Stimulated activated CD4-positive, alpha-beta T cell treated with anti-CD3 and anti-CD28 coated beads, Interleukin-15, amount 100 ng/mL, for 1 hour (primary cell): ENCODE measurements at places on chromosomes 3 and 15.

DNA sequence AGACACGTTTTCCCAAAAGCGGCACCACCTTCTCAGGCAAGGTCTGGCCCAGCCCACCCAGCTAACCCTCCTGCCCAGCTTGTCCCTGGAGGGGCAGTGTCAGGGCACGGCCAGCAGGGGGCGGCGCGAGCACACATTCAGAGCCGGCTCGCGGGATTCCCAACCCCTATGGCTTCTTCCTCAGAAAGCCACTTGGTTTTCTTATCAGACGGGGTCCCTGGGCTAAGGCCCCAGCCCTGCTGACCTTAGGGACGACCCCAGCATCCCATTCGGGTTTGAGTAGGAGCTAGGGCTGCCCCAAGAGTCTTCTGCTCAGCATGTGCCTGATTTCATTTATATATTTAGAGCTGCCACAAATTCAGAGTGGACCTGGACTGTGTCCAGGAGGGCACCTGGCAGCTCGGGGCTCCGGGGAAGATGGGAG, 14.5 kb downstream of the RLBP1 start:
- peak; percentile 39 for DNase-seq

GRCh38 chr3:87101861-87102625, 111.1 kb upstream of the VGLL3 start:
- DNase-seq, result no peak

- DNase-seq, result peak; percentile 8
Measured at GRCh38 chr15:100918690-100919480, at the start of gene LRRK1. Gene LRRK1 (plus strand): TSS chr15:100919357. CDS start chr15:100924633, 5,276 bp downstream.

- no peak for DNase-seq
Measured at GRCh38 chr3:65919826-65920225, 118.9 kb downstream of the MAGI1 start.

GRCh38 chr15:23750776-23751175, 63.7 kb upstream of the NDN start:
- no peak for DNase-seq

- DNase-seq, result no peak
Measured at GRCh38 chr3:168544097-168544957, 448.6 kb upstream of the GOLIM4 start.

- DNase-seq, result no peak
Measured at GRCh38 chr15:70220490-70221096, 122.9 kb upstream of the TLE3 start.

DNA sequence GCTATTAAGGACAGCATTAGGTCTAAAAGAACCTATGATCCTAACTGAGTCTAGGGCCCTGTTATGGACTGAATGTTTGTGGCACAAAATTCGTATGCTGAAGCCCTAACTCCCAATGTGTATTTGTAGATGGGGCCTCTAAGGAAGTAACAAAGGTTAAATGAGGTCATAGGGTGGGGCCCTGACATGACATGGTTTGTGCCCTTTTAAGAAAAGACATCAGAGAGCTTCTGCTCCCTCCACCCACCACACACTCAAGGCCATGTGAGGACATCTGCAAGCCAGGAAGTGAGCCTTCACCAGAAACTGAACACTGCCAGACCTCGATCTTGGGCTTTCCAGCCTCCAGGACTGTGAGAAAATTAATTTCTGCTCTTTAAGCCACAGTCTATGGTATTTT, 49.2 kb downstream of the PHC3 start:
- no peak for DNase-seq

- no peak for DNase-seq
Measured at GRCh38 chr3:9110802-9111201, 138.6 kb downstream of the SRGAP3 start.

DNA sequence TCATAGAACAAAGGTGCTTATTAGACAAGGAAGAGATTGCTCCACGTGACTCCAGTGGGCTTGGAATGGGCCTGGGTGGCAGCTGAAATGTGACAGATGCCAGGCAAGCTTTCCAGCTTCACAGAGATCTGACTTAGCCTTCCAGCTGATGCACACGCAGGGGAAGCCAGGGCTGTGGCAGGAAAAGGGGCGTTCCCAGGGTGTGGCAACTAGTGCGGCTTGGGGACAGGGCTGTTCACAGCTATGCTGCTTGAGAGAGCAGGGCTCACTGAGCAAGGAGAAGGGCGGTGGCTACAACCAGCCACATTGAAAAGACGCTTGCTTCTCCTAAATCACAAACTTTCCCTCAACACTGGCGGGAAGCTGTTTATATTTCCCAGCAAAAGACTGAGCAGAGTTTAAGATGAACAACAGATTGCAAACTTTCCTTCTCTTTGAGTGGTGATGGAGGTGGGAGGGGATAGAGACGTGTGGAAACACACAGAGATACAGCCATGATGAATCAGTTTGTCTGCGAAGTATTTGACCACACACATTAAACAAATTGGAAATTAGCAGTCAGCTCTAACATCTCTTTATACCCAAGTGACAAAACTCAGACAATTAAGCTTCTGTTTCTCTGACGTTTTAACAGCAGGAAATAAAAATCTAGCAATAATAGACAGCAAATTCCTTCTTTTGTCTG, 127.5 kb downstream of the BDH1 start:
- DNase-seq, result no peak

DNA sequence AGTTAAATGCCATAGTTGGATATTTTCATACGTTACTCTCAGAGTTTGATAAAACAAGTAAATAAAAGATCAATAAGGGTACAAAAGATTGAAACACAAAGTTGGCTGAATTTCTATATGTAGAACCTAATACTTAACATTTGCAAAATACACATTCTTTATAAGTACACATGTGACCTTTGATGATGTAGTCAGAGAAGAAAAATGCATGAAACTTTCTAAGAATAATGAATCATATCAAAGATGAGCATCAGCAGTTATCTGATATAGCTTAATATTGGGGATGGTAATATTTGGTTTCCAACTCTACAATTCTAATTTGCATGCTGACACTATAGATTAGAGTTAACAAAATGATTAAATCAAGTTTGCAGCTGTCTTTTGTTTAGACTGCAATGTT, 188.0 kb upstream of the TGFBR2 start:
- DNase-seq, result no peak

DNA sequence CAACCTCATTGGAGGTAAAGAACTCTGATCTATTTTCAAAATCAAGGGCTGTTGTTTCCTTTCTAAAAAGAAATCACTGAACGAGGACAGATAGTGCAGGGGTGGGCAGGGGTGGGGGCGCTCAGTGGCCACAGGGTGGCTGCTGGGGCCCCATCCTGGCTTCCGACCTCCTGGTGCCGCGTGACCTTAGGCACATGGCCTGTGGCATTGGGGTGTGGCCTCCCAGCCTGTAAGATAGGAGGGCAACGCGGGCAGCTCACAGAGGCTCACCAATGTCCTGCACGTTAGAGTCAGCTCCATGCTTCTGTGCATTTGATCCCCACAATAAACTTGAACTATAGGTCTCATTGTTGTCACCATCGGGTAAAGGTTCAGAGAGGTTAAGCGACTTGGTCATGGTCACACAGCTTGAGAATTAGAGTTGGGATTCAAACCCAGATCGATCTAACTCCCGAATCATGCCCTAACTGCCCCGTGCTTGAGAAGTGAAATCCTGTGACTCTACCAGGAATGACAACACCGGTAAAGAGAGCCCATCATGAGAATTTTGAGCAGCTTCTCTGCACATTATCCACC, 148.0 kb upstream of the SLC6A11 start:
- no peak for DNase-seq

DNA sequence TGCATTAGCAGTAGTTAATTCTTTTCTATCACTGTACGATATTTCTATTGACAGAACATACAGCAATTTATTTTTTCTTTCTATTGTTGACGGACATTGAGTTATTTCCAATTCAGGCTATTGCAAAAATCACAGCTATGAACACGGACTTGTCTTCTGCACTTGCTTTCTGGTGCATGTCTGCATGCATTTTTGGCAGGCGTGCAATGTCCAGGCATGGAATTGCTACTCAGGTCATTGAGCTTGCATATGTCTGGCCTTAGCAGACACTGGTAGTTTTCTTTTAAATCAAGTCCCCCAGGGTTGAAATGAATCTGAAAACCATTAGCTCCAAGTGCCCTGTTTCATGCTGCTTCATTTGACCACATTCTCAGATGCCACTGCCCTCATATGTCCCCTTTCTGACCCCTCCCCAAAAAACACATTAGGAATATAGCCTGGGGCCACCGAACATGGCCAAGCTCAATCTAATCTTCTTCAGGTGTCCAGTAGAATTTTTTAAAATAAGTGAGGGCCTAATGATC, 72.8 kb downstream of the LRIG1 start:
- DNase-seq, result no peak

DNA sequence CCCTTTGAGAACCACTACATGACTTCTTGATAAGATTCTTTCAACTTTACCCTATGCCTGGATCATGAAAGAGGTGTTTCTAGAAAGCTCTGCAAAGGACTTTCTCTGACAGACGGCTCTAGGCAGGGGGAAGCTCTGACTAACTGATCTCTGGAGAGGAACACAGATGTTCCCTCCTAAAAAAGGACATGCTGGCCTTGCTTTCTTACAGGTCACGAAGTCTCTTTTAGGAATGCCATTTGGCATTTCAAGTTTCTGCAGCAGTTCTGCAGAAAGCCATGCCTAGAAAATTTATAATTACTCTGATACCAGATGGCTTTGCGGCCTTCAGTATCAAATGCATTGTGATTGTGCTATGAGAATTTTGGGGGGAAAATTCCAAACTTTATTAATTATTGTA, 275.4 kb upstream of the CTDSPL start:
- DNase-seq, result no peak

GRCh38 chr3:145754605-145755289, 406.2 kb downstream of the PLOD2 start:
- no peak for DNase-seq

- DNase-seq, result no peak
Measured at GRCh38 chr15:57626713-57627440, 35.2 kb downstream of the MYZAP start.

GRCh38 chr3:152030320-152030719, 156.9 kb downstream of the SUCNR1 start:
- DNase-seq, result no peak

DNA sequence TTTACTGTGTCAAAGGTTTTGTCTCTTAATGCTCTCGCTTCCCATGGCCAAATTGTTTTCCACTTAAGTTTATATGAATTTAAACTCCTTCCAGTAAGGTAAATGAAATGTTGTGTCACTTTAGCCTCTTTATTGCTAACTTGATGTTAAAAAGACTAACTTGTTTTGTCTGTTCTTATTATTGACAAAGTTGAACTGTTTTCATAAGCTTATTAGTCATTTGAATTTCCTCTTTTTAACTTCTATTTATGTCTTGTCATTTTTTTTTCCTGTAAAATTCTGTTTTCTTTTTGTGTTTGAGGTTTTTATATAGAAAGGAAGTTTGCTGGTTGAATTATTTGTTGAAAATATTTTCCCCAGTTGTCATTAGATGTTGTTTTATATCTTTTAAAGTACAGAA, 25.8 kb downstream of the FAM98B start:
- DNase-seq, result no peak

GRCh38 chr3:164572436-164572835, 505.9 kb downstream of the SI start:
- no peak for DNase-seq

DNA sequence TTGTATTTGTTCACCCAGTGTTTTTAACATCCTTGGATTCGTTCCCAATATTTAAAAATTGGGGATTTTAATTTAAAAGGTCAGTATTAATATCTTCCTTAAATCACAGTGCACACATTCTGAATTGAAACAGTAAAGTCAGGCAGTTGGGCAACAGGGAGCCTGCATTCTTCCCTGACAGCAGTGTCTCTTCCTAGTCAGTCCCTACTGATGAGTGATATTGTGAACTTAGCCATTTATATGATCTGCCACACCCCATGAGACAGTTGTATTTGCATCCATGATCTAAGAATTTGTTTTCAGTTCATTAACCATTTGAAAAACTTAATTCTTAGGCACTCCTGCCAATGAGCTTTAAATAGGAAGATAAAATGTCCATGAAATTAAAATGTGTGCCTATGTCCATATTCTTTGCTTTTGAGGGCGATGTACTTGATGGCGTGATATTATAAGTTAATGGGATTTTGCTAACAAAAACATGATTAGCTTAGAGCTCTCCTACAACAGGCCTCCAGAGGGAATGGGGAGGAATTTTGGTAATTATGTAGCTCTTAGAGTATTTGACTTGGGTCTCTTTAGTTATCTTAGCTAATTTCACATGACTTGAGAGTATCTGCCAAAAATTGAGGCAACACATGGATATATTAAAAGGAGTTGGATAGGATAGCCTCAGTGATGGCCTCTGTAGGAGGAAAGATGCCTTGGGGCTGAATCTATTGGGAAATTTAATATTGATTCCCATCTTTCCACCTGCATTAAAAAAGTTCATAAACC, 219.3 kb downstream of the PTPRG start:
- DNase-seq, result no peak

DNA sequence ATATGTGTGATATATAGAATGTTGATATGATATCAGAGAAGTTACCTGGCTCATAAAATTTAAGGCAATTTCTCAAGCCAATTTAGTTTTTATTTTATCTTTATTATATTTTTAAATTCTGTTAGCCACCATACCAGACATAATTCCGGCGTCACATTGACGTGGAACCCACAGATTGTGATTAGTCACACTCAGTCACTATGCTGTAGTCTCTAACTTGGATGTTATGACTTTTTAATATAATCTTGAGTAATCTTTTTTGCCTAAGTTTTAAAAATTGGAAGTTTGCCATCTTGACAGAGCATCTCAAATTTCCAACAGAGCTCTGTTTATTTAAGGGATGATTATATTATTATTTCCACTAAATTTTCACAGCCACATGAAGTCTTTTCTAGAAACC, 9.7 kb upstream of the DCLK3 start:
- no peak for DNase-seq

GRCh38 chr3:185656321-185656840, 70.3 kb downstream of the SENP2 start:
- no peak for DNase-seq

DNA sequence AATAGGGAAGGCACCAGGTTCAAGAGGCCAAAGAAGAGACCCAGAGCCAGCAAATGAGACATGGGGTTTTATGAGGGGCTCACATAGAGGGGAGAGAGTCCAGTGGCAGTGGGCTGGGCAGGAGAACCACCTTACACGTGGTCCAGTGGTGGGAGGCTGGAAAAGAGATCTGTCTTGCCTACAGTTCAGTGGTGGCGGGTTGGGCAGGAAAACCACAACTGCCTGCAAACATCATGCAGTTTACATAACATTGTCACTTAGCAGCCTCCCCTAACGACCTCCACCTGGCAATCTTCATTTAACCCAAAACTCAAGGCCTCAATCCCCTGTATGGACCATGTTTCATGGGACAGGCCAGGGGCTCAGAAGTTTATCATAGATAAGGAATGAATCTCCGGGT, 29.1 kb downstream of the CRYGS start:
- DNase-seq, result no peak

GRCh38 chr3:127792541-127793292, 29.6 kb downstream of the MGLL start:
- DNase-seq, result no peak
